ENCODE measurements at places on chromosomes 5 and 9.

DNA sequence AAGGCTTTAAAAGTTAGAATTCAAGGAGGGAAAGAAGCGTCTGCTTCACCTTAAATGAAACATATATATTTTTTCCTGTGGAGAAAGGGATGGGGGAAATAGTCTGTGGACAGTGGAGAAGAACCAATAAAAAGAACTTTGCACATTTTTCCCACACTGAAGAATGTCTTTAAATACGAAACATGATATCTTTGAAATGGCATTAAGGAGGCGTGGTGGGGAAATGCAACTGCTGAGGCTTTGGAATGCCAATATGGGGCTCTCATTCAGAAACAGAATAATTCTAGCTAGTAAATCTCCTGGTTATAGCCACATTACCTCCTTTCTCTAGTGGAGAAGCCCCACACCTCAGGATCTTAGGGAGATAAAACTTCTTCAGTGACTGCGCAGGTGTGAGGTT, 46.8 kb downstream of the TNC start:
- DNase-seq: no peak

- no peak for DNase-seq
Measured at GRCh38 chr5:52859628-52860027, 71.9 kb downstream of the ITGA1 start.

GRCh38 chr9:115733318-115734110, 420.1 kb upstream of the PAPPA start:
- no peak for DNase-seq

DNA sequence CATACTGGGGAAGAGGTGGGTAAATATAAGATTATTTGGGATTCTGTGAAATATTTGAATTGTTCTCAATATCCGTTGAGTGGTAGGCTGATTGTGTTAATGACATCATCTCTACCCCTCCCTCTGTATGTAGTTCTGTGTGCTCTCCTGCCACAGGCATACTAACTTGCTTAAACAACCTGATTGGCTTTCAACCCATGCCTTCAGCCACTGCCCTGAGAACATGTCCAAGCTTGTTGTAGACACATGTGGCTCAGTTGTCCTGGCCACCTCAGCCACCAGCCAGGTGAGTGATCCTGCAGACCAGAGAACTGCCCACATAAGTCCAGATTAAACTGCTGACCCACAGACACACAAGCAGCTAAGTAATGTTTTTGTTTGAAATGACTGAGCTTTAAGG, 31.1 kb downstream of the ANKS6 start:
- DNase-seq: no peak

- no peak for DNase-seq
Measured at GRCh38 chr5:16809395-16810207, 126.5 kb downstream of the MYO10 start.

DNA sequence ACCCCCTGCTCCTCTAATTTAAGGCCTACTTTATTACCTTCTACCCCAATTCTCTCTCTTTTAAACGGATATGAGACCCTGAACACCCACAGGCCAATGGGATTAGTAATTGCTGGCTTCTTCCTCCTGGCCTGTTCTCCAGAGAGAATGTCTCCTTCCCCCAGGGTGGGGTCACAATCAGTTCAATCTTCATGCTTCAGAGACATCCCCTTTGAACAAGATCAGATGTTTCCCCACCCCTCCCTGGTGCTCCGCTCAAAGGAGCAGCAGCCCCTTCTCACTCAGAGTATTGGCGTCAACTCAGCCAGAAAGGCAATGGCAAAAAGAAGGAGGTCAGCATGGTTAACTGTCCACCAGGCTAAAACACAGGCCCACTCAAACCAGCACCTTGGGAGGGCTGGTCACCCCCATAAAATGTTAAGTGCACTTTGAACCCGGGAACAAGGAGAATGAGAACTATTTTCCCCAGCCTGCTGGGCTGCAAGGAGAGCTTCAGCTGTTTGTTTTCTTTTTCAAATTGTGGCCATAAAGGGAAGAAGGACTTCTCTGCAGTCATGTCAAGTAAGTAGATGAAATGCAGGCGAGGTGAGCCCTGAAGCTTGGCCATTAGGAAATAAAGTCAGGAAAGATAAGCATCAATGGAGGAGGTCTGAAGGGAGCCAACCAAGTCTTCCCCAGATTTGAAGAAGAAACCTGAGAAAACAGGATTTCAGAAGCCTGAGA, 20.1 kb downstream of the LHFPL2 start:
- no peak for DNase-seq

GRCh38 chr9:72557549-72557948, 36.1 kb downstream of the TMC1 start:
- DNase-seq: no peak

- no peak for DNase-seq
Measured at GRCh38 chr5:118228489-118228888, 759.9 kb downstream of the DTWD2 start.

DNA sequence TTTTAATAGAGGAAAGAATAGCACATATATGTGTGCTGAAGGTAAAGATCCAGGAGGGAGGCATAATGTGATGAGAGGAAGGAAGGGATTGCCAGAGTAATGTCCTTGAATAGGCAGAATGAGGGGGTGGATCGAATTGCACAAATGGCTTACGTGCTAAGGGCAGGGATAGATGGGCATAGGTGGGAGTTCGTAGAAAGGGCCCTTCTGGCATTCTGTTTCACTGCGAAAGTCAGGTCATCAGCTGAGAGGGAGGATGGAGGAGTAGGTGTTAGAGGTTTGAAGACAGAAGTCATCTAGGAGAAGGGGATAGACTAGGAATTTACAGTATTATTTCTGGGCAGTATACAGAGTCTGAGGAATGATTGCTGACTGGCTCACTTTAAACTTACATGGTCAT, 32.1 kb downstream of the CNOT6 start:
- DNase-seq: no peak

- DNase-seq: no peak
Measured at GRCh38 chr5:144004751-144005150, 165.7 kb downstream of the YIPF5 start.

GRCh38 chr9:26034786-26035185, 356.5 kb upstream of the TUSC1 start:
- DNase-seq: no peak

DNA sequence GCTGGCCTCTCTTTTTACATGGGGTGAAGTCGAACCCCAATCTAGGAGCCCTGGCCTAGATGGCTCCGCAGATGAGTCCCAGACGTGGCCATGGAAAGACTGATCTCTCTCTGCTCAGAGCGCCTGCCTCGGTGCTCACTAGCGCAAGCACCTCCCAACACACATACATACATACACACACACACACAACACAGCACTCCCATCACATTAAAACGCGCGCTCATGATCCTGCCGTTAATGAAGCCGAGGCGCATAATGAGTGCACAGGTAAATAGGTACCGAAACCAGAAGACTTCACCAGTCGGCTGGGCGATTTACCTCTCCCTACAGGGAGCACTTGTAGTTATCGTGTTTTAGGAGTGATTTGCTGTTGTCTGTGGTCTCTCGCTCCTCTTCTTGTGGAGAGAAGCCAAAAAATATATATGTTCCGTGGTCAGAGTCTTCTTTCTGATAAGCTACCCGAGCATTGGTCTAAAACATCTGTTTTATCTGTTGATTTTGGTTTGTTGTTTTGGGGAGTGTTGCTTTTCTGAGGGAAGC, 207.7 kb downstream of the MEF2C start:
- no peak for DNase-seq

- no peak for DNase-seq
Measured at GRCh38 chr5:137693307-137693950, 42.5 kb downstream of the KLHL3 start.

GRCh38 chr5:94359880-94360279, 258.5 kb downstream of the KIAA0825 start:
- DNase-seq: no peak

- DNase-seq: no peak
Measured at GRCh38 chr9:12060067-12060466, 633.1 kb upstream of the TYRP1 start.

DNA sequence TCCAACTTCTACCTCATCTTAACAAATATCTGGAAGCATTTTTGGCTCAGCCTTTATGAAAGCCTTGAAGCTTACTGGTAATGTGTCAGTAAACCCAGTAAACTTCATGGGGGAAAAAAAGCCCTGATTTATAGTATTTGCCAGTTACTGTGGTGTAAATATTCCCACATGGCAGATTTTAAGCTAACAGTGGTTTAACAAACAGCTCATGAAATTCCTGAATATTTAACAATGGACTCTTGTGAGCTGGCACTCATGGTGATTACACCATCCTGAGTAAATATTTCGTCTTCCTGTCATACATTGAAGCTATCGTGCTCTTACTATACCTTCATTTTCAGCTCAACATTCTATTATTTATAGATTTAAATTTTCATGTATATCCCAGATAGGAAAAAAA, 57.0 kb upstream of the ACOT12 start:
- no peak for DNase-seq

DNA sequence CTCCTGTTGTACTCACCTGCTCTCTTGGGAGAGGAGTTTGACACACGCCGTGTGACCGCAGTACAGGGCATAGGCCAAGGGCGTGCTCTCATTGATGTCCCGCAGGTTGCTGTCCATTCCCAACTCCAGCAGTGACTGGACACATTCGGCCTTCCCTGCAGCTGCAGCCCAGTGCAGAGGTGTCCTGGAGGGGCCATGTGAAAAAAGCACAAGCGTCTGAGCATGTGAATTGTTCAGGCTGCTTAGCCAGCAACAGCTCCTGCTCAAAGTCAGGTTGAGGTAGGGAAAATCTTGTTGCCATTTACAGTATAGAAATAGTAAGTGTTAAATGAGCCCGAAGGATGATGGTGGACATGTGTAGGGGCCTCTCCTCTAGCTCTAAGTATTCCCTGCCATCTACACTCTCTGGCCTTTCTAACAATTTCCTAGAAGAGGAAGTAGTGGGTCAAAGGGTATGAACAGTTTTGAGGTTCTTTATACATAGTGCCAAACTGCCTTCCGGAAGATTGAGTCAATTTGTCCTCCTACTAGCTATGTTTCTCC, 116.5 kb downstream of the ANKRD55 start:
- DNase-seq: no peak

DNA sequence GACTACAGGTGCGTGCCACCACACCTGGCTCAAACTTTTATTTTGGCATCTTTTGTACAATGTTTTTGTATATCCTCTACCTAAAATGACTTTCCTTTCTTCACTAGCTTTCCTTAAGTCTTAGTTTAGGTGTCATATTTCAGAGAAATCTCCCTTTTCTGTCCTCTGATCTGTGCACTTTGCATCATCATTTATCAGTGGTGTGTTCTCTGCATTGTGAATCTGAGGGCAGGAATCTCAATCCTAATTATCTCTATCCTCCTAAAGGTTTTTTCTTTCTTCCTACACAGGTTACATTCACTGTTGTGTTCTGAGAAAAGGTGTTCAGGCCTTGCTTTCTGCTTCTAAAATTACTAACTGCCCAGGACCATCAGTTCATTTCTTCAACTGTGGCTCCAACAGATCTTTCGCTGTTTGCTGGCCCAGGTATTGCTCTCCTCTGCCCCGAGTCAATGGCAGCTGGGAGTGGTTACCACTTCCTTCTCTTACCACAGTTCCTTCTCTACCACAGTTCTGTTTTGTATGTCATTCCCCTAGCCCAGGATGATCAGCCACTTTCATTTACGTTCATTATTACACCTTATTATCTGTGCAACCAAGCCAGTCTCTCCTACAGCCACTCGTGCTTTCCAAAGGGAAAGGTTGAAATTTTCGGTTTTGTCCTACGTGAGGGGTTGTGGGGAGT, 14.0 kb downstream of the TGFBR1 start:
- no peak for DNase-seq

DNA sequence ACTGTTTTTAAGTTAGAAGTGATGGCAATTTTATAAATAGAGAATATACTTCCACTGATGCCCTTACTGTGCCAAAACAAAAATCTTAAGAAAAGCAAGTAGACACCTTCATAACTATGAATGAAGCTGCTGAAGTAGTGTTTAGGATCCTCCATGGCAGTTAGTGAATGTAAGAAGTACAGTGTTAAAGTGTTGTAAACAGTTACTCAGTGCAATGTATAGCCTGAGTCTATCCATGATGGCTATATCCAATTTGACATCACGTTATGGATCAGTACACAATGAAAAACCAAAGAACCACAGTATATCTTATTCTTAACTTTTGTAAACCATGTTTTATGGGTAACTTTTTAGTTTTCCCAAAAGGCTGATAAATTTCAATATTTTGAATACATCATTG, 7.1 kb downstream of the CCNG1 start:
- DNase-seq: no peak

GRCh38 chr5:55865831-55866230, 14.7 kb downstream of the IL31RA start:
- no peak for DNase-seq

DNA sequence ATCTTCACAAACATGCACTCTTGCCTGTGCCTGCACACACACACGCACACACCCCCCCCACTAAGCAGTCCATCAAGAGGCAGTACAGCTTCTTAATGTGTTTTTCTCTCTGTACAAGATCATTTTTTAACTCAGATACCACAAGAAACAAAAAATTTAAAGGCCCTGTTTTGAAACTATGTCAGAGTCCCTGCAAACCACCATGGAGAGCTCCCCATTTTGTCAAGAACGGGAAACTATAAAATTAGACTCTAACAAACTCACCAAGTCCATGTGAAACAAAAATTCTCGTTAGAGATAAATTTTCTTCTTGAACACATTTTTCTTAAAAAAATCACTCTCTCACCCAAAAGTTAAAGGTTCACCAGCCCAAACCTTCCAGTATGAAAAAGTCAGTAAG, 86.3 kb downstream of the ELAVL2 start:
- DNase-seq: no peak

- DNase-seq: no peak
Measured at GRCh38 chr9:95733741-95734666, 141.5 kb upstream of the ERCC6L2 start.

DNA sequence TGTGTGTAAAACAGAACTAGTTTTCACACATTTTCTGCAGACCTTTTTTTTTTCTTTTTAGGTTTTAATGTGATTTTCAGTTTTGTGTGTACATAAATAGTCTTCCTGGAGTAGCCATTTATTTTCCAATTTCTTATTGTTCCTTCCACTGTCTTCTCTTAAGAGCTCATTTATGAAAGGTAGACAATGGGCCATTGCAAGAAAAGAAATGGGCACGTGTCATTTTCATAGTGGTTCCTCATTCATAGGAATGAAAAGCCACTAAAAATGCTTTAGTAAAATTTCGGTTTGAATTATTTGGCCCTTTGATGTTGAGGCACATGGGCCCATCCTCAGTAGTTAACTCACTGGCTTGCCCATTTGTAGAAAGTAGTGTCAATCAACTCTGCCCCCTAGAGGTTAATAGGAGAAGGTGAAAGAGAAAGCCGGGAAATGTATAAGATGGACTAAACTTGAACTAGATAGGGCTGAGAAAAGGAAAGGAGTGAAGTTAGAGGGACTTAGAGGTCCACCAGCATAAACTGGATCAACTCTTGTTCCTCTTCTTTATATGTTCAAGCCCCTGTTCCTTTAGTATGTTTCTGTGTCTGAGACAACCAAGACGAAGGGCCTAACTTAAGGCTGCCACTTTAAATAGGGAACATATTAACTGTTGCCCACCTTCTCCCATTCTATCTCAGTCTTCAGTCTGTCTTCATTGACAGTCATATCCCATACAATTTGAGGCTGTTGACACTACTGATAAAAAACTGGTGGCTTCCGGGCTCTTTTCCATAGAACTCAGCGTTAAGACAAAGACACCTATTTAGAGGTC, 72.6 kb downstream of the SMARCA2 start:
- no peak for DNase-seq

- DNase-seq: no peak
Measured at GRCh38 chr5:175659546-175660253, 1.8 kb downstream of the HRH2 start.

Measured in C1 segment of cervical spinal cord (tissue), 14 donors.